ENCODE measurements at places on chromosomes 6 and 20. TPM values are rescaled to one million over a fixed set of nuclear protein-coding genes. Genes with fewer than 3 reads are reported as not detected.

DNA sequence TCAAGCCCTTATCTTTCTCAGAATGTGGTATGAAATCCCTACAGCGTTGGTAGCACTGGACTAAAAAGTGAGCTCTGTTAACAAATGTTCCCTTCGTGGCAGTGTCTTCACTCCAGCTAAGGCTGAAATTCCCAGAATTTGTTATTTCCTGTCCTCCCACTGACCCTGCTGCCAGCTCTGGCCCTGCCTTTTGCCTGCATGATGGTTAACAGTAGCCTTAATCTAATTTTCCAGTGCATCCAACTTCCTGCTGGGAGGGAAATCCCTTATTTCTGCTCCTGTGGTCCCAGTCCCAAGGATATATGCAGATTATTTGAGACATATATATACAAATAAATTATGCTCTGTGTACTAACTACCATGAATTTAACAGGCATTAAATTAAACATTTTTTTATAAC lies 157.2 kb upstream of the CARMIL1 start:
- peaks cover 64% of the 10 kb centered on the region for H3K4me1 ChIP-seq
- no peak overlapping the region for H3K4me3 ChIP-seq
- no peaks in the 10 kb centered on the region for H3K27me3 ChIP-seq
- H3K27ac ChIP-seq, result no peak overlapping the region
- no peak for DNase-seq

DNA sequence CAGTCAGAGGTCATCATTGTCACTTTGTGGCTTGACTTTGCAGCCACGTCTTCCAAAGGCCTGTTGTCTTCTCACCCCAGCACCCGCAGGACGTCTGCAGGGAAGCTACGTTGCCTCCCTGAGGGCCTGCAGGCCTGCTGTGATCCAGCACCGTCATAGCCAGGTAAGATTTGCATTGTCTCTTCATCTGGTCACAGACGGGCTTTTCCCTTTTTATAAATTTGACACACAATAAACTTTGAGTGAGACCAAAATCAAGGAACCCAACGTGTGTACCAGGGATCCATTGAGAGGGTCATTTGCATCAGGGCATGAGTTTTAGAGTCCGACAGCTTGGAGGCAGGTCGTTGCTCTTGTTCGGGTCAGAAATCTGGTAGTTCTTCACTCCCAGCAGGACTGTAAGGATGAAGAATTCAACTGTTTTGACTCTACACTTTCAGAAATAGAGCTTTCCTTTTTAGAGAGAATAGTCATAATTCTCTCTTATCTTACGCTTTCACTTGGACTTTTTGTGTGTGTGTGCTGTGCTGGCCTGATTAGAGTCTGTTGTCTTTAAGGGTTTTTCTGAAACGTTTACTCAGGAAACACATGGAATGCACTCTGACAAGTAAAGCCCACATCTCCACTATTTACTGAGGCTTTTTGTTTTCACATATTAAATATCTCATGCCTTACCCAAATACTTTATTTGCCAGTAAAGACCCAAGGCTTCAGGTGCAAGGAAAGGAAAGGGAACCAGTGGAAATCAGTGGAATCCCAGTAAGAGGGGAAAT lies 177.2 kb upstream of the TAB2 start:
- DNase-seq, result peak; percentile 82
- peaks cover 30% of the 10 kb centered on the region for H3K36me3 ChIP-seq
- peaks cover 56% of the 10 kb centered on the region for H3K4me1 ChIP-seq
- no peaks in the 10 kb centered on the region for H3K27me3 ChIP-seq
- peak overlapping the region; percentile 78 for H3K4me3 ChIP-seq
- H3K27ac ChIP-seq, result peak overlapping the region; percentile 100

Gene UST
- 3.7 TPM for total RNA-seq

DNA sequence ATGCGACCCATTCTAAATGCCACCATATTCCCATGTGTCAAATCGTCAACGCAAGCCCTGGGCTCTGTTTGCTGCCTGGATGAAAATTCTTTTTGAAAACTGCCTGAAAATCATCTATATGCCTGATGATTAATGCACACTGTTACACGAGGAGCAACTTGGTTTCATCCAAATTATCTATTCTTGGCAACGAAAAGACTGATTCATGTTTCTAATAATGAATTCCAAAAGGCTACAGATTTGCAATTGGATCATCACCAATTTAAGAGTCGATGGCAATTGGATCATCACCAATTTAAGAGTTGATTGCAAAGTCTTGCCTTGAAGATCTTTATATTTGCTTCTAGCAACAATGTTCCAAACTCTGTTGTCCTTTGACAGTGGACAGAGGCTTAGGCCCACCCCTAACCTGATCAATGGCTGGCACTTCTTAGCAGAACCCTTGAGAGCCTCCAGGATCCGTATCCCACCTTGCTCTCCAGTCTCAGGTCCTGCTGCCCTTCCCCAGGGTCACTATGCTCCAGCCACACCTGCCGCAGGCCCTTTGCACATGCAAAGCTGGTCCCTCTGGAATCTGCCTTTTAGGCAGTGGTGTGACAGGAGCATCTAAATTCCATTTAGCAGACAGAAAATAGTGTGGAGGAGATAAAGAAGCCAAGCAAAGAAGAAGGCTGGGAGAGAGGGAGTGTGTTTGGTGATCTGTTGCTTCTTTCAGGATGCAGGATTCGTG lies 460.9 kb upstream of the SULF2 start:
- H3K27ac ChIP-seq, result no peak overlapping the region
- DNase-seq, result no peak
- no peaks in the 10 kb centered on the region for H3K4me1 ChIP-seq
- H3K4me3 ChIP-seq, result no peak overlapping the region

Gene SCP2D1
- total RNA-seq, result not detected

DNA sequence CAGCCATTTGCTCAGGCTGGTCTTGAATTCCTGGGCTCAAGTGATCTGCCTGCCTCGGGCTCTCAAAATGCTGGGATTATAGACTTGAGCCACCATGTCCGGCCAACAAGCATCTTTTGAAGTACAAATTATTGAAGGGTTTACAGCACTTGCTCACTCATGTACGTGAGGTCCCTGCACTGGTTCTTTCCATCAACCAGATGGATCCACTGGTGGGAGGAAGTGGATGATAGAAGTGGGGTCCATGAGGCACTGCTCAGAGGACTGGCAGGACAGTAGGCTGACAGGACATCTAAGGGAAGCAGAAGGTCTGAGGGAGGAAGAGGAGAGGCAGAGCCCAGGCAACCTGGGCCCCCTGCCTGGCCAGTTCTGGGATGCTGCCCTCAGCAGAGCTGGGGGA lies 109.2 kb upstream of the NXT1 start:
- H3K36me3 ChIP-seq, result peaks cover 11% of the 10 kb centered on the region
- peaks cover 16% of the 10 kb centered on the region for H3K27me3 ChIP-seq
- no peak overlapping the region for H3K4me3 ChIP-seq
- no peak overlapping the region for H3K27ac ChIP-seq

- H3K4me3 ChIP-seq, result no peak overlapping the region
- DNase-seq, result no peak
- H3K4me1 ChIP-seq, result peaks cover 7% of the 10 kb centered on the region
- H3K27ac ChIP-seq, result no peak overlapping the region
- H3K27me3 ChIP-seq, result no peaks in the 10 kb centered on the region
These were observed 23.8 kb downstream of the SMLR1 start for GRCh38 chr6:130851026-130851425.

DNA sequence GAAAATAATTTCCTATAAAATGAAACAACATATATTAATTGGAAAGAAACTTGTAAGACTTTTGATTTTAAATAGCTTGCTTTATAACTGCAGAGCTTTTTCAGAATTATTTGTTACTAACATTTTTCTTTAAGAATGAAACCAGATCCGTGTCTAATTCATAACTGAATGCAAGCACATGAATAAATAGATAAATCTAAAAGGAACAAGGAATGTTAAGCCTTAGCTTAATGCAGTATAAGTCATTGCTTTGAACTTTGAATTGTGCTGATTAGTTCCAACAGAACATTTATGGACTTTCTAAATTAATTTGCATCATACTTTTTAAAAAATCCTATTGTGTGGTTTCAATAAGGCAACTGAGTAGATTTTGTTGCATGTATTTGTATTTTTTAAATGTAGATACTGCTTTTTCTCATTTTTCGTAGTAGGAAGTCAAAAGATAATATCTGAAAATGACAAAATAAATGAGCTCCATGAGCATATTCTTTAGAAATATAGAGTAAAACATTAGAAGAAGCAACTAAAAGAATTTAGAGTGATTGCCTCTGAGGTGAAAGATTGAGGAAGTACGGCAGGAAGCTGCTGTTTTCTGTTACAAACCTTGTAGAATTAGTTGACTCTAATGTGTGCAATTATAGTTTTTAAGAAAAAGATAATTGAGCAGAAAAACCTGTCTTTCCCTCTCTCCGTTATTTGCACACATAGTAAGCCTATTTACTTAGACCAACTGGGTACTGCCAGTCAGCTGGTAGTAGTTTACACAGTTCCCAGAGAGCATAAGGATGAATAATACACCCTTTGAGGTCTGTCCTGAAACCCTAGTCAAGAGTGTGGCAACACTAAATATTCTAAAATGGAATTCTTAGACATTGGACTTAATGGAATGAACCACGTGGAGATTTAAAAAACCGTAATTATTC lies 32.6 kb upstream of the SLC35D3 start:
- H3K27me3 ChIP-seq, result no peaks in the 10 kb centered on the region
- H3K27ac ChIP-seq, result no peak overlapping the region
- peaks cover 10% of the 10 kb centered on the region for H3K4me1 ChIP-seq
- DNase-seq, result no peak
- no peak overlapping the region for H3K4me3 ChIP-seq

Gene ULBP1
- 9.4 TPM for total RNA-seq

Gene KIF13A
- 0.10 TPM for total RNA-seq

DNA sequence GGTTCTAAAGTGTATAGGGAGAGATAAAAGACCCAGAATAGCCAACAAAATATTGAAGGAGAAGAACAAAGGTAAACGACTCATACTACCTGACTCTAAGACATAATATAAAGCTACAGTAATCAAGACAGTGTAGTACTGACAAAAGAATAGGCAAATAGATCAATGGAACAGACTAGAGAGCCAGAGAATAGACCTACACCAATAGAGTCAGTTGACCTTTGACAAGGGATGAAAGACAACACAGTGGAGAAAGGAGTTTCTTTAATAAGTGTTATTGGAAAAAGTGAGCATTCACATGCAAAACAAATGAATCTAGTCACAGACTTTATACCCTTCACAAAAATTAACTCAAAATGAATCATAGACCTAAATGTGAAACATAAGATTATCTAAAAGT lies 96.4 kb downstream of the ISM1 start:
- no peak overlapping the region for H3K4me3 ChIP-seq
- peaks cover 2% of the 10 kb centered on the region for H3K36me3 ChIP-seq
- no peak overlapping the region for H3K27ac ChIP-seq
- DNase-seq, result no peak
- H3K27me3 ChIP-seq, result peaks cover 8% of the 10 kb centered on the region

GRCh38 chr20:10040070-10040975 lies 5.5 kb downstream of the ANKEF1 start:
- H3K4me1 ChIP-seq, result peaks cover 4% of the 10 kb centered on the region
- H3K27me3 ChIP-seq, result no peaks in the 10 kb centered on the region
- DNase-seq, result no peak
- H3K36me3 ChIP-seq, result no peaks in the 10 kb centered on the region
- H3K27ac ChIP-seq, result no peak overlapping the region
- H3K4me3 ChIP-seq, result no peak overlapping the region

GRCh38 chr6:128932061-128932460 lies 49.1 kb downstream of the LAMA2 start:
- H3K4me1 ChIP-seq, result no peaks in the 10 kb centered on the region
- DNase-seq, result no peak
- H3K36me3 ChIP-seq, result no peaks in the 10 kb centered on the region
- no peak overlapping the region for H3K4me3 ChIP-seq

GRCh38 chr6:766625-767024 lies 73.7 kb upstream of the EXOC2 start:
- no peaks in the 10 kb centered on the region for H3K36me3 ChIP-seq
- no peak overlapping the region for H3K4me3 ChIP-seq
- H3K27me3 ChIP-seq, result peaks cover 50% of the 10 kb centered on the region
- DNase-seq, result no peak
- H3K27ac ChIP-seq, result no peak overlapping the region
- no peaks in the 10 kb centered on the region for H3K4me1 ChIP-seq

- H3K4me3 ChIP-seq, result peak overlapping the region; percentile 70
These were observed 20.1 kb downstream of the HECA start for GRCh38 chr6:139154881-139155547.

- no peak overlapping the region for H3K4me3 ChIP-seq
- no peaks in the 10 kb centered on the region for H3K27me3 ChIP-seq
- DNase-seq, result no peak
- no peaks in the 10 kb centered on the region for H3K4me1 ChIP-seq
- peaks cover 51% of the 10 kb centered on the region for H3K36me3 ChIP-seq
These were observed 63.5 kb downstream of the VTA1 start for GRCh38 chr6:142210606-142211005.

DNA sequence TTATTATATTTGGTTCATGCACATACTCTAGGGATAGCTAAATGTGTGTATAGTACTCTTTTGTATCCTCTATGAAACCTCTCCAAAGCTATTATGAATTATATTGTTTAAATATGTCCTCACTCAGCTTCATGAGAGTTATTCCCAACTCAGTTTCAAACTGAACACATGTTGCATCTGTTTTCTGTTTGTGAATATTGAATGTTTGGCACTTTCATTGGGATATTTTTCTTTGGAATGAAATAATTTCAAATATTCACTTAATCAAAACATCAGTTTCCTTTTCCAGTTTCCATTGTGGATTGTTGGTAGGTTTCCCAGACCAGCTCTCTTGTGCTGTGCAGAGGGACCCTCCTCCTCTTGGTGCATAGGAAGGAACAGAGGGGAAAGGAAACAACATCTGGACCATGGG lies 46.6 kb downstream of the HDAC2 start:
- H3K27me3 ChIP-seq, result peaks cover 9% of the 10 kb centered on the region
- H3K27ac ChIP-seq, result no peak overlapping the region
- H3K4me3 ChIP-seq, result no peak overlapping the region
- no peak for DNase-seq

DNA sequence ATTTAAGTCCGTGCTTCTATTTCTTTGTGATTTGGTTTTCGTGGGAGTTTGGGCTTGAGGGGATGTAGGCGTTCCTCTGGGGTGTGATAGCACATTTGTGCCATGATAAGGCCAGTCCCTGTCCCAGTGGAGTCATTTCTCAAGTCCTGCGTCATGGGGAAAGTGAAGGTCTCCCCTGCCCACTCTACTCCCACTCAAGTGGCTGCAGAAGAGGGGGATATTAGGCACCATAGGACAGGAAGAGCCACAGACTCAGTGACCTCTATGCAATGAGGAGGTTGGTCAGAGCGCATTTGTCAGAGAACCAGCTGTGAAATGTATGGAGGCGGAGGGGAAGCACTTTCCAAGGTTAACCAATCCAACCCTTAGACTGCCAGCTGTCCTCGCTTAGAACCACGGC lies 51.9 kb upstream of the EDN1 start:
- peaks cover 1% of the 10 kb centered on the region for H3K36me3 ChIP-seq
- H3K4me3 ChIP-seq, result no peak overlapping the region
- peaks cover 35% of the 10 kb centered on the region for H3K4me1 ChIP-seq
- H3K27ac ChIP-seq, result no peak overlapping the region

Gene CDSN
- total RNA-seq, result not detected

Gene NNAT
- total RNA-seq, result 0.93 TPM

Gene GINS1
- total RNA-seq, result 24.3 TPM

DNA sequence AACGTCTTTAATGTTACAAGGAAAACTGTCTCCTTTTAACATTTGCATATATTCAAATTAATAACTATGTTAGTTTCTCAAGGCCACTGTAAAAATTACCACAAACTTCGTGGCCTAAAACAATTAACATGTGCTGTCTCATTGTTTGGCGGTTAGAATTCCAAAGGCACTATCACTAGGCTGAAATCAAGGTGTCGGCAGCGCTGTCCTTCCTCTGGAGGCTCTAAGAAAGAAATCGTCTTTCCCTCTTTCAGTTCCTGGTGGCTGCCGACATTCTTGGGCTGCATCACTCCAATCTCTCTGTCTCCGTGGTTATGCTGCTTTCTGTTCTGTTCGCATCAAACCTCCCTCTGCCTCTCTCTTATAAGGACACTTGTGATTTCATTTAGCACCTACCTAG lies 4.2 kb downstream of the TPD52L1 start:
- peaks cover 43% of the 10 kb centered on the region for H3K27me3 ChIP-seq
- H3K4me3 ChIP-seq, result no peak overlapping the region
- no peak for DNase-seq
- H3K27ac ChIP-seq, result no peak overlapping the region

Measured in activated T-cell treated with anti-CD3 and anti-CD28 coated beads, Interleukin-2, amount 50 U/mL, for 72 hours (primary cell).